Activated CD4-positive, alpha-beta T cell treated with anti-CD3 and anti-CD28 coated beads for 36 hours (primary cell): ENCODE measurements at places on chromosomes 1 and 21. TPM values are rescaled to one million over a fixed set of nuclear protein-coding genes. Genes with fewer than 3 reads are reported as not detected.

DNA sequence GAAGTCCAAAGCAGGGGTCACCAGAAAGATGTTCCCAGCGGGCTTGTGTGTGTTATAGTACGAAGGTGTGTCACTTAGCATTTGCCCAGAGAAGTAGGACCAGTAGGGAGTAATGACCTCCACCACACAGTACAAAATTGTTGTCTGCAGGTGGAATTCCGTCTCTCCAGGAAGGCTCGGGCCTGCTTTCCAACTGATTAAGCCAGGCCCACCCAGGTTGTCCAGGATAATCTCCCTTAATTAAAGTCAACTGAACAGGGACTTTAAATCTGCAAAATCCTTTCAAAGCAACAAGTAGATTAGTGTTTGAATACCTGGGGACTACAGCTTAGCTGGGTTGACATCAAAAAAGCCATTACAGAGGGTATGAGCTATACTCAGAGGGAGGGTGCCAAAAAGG, 131.3 kb downstream of the BACH1 start:
- DNase-seq = no peak

BMP8B gene
- 0.28 TPM for total RNA-seq

- DNase-seq = peak; percentile 30
Observed at GRCh38 chr1:37919277-37919676, 27.6 kb downstream of the INPP5B start.

GUCA2B gene
- not detected for total RNA-seq
